Sigmoid colon (tissue), 7 donors: ENCODE measurements at places on chromosomes 7 and 10. TPM values are rescaled to one million over a fixed set of nuclear protein-coding genes. Genes with fewer than 3 reads are reported as not detected.
A peak's percentile ranks its signal among the peaks of the same experiment; 100 is the strongest.

GRCh38 chr7:135510592-135511183, 786 bp upstream of the CNOT4 start:
- DNase-seq: no peak

GRCh38 chr7:148686312-148686937, 12.3 kb upstream of the CUL1 start:
- no peak for DNase-seq

GRCh38 chr10:132450466-132450824, 53.4 kb downstream of the PWWP2B start:
- no peak for DNase-seq

OPN4 gene
- not detected for total RNA-seq

DNA sequence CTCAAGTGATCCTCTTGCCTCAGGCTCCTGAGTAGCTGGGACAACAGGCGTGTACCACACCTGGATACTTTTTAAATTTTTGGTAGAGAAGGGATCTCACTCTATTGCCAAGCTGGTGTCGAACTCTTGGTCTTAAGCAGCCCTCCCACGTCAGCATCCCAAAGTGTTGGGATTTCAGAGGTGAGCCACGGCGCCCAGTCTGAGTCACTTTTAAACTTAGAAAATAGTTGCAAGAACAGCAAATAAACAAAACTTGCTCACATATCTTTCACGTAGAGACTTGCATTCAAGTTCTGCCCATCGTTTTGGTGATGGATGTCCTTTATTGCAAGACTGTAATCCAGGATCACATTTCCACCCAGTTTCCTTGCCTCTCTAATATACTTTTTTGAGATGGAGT, 16.6 kb downstream of the GTF2I start:
- no peak for DNase-seq

TUBB8 gene
- not detected for total RNA-seq

GRCh38 chr7:95772298-95772770, at the start of gene DYNC1I1:
Gene DYNC1I1 (plus strand): TSS chr7:95772554. CDS start chr7:95804730, 32,176 bp downstream.
- DNase-seq: peak; percentile 88

- DNase-seq: no peak
These were observed 133.6 kb upstream of the PRKCQ start for GRCh38 chr10:6713716-6714115.

TRIL gene
- 7.5 TPM for total RNA-seq

GRCh38 chr7:36439624-36440023, 50.0 kb downstream of the ANLN start:
- DNase-seq: no peak

DNA sequence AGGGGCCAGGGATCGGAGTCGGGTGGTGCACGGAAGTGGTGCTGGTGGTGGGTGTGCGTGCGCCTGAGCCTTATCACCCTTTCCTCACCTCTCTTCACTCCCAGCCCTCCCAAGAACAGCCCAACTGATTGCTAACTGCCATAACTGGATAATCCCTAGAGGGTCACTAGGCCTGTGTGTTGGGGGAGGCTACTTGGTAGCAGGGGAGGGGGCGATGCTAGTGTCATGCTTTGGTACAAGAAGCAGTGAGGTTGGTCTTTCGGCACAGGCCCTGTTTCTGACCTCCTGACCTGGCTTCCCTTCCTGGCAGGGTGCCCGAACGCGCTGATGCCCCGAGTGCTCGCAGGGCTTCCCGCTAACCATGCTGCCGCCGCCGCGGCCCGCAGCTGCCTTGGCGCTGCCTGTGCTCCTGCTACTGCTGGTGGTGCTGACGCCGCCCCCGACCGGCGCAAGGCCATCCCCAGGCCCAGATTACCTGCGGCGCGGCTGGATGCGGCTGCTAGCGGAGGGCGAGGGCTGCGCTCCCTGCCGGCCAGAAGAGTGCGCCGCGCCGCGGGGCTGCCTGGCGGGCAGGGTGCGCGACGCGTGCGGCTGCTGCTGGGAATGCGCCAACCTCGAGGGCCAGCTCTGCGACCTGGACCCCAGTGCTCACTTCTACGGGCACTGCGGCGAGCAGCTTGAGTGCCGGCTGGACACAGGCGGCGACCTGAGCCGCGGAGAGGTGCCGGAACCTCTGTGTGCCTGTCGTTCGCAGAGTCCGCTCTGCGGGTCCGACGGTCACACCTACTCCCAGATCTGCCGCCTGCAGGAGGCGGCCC, 652 bp downstream of the KAZALD1 start:
- peak; percentile 71 for DNase-seq

FAM237B gene
- total RNA-seq: not detected

TSPAN13 gene
- total RNA-seq: 4.1 TPM

DNA sequence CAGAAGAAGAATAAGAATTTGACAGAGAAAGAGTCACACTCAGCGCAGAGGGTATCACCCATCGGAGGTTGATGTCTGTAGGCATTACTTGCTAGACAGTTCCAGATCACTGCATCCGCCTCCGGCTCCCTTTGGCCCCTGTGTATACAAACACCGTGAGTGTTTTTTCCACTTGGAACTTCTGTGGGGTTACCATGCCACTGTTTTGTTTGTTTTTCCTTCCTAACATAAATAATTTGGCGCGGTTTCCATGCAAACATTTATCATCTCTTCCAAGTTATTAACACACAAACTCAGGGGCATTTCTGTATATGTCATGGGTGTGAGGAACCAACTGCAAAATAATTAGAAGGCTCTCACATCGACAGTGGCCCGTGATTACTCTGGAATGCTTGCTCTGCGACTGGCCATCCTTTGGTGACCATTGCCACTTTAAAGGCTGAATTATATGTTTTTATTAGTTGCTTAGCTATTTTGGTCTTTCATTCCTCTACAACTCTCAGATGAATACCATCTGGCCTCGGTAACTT, 612.2 kb upstream of the MKI67 start:
- no peak for DNase-seq

DNA sequence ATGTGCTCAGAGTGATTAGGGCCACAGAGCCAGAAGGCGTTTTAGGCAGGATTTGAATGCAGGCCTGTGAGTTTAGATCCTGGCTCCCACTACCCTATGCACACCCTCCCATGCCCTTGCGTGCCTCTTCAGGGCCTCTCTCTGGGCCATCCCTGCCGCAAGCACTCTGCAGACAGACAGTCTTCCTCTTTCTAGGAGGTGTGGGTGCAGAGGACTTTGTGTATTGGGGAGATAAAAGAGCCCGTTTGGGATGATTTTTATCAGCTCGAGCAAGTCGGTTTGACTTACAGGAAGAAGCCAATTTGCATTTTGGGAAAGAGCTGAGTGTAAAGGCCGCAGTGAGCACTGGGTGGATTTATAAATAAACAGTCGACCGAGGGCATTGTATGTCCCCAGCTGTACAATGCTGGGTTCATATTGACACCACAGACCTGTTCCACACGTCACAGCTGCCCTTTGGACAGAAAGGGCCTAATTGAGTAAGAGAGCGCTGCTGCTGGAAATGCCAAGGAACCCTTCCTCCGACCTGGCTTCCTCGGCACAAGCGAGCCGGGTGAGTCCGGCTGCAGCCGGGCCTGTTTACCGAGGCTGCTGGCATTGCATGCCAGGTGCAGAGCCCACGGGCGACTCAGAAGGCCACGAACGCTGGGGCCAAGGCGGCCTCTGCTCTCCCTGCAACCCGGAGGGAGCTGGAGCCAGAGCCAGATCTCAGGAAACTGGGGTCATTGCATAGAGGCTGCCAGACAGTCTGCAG, 25.1 kb downstream of the ZMIZ1 start:
- DNase-seq: peak; percentile 86

GRCh38 chr10:67669978-67670377, 26.0 kb downstream of the CTNNA3 start:
- no peak for DNase-seq

- DNase-seq: peak; percentile 72
These were observed 27.8 kb upstream of the NUB1 start for GRCh38 chr7:151313857-151314256.

- no peak for DNase-seq
These were observed 916 bp upstream of the EEPD1 start for GRCh38 chr7:36151921-36152755.

MEST gene
- total RNA-seq: 9.3 TPM
